ENCODE measurements at places on chromosomes 13 and 19. TPM values are rescaled to one million over a fixed set of nuclear protein-coding genes. Genes with fewer than 3 reads are reported as not detected.

The PSG7 gene
- total RNA-seq: 3.6 TPM

The KCTD12 gene
- total RNA-seq: 144 TPM

The FFAR1 gene
- 0.48 TPM for total RNA-seq

The EGLN2 gene
- total RNA-seq: 58.0 TPM

The IZUMO4 gene
- 1.2 TPM for total RNA-seq

The CYP4F22 gene
- not detected for total RNA-seq

GRCh38 chr13:42041011-42041683, 7.3 kb upstream of the DGKH start:
- peak; percentile 58 for DNase-seq

GRCh38 chr13:26878438-26878837, 117.9 kb upstream of the GPR12 start:
- DNase-seq: no peak

GRCh38 chr19:5452594-5453565, 2.3 kb upstream of the ZNRF4 start:
- no peak for DNase-seq

- no peak for DNase-seq
These were observed 16.9 kb upstream of the C1QTNF9 start for GRCh38 chr13:24292481-24292880.

DNA sequence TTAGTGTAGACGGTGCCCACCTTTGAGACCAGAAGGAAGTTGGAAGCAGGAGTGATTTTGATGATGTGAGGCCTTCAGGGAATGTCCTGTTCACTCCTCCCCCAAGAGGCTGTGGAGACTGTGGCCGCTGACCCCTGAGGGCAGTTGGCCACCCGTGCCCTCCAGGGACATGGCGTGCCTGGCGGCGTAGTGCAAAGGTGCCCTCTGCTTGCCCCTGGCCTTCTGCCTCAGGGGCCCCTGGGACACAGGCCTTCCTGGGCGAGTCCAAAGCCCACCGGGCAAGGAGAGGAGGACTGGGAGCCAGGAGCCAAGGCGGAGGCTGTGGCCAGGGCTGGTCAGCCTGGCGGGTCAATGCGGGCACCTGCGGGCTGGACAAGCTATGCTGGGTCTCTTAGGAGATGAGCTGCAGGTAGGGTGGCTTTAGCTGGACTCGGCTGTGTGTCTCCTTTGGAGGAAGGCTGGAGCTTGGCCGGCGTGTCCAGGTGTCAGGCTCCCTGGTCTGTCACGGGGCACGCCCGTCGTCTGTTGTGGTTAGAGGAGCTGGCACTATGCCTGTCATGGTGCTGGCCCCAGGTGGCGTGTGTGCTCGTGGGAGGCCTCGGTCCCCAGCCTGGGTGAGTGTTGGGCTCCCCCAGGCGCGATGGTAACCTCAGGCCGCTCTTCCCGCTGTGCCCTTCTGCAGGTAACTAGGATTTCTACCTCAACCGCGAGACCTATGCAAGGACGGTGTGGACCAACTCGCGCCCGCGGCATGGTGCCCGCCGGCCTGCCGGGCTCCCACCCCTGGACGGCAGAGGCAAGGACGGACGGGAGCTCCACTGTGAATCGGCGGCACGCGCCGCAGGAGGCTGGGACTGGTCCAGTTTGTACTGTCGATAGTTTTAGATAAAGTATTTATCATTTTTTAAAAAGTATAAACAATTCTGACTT, 6.8 kb downstream of the PLEKHJ1 start:
- no peak for DNase-seq

DNA sequence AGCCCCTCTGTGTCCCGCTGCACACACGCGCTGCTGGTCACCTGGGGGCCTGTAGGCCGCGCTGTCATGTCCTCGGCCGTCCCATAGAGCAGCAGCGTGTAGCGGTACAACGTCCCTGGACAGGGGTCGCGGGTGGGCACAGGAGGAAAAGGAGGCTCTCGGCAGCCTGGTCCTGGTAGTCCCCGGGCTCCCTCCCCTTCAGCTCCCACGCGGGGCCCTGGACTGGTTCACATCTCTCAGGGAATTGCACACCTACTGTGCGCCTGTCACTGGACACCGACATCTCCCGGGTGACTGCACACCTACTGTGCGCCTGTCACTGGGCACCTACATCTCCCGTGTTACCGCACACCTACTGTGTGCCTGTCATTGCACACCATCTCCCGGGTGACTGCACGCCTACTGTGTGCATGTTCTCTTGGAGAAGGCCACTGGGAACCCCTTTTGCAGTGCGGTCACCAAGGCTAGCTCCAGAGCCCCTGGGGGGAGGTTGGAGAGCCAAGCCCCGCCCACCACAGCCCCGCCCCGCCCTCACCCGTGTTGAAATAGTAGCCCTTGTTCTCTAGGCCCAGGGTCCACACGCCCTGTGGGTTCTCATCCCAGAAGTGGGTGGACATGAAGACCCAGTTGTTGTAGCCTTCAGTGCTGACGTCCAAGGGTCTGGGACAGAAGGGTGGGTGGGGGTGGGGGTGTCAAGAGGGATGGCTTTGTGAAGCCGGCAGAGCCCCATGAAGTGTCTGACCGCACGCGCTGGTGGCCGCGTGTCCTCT, 3.5 kb upstream of the C19orf25 start:
- DNase-seq: no peak

- no peak for DNase-seq
These were observed 11.4 kb downstream of the THSD1 start for GRCh38 chr13:52394586-52394985.

- DNase-seq: peak; percentile 95
These were observed 63.9 kb downstream of the LATS2 start for GRCh38 chr13:20997301-20998161.
